ENCODE measurements at places on chromosomes 16 and 17.
A peak's percentile ranks its signal among the peaks of the same experiment; 100 is the strongest.

DNA sequence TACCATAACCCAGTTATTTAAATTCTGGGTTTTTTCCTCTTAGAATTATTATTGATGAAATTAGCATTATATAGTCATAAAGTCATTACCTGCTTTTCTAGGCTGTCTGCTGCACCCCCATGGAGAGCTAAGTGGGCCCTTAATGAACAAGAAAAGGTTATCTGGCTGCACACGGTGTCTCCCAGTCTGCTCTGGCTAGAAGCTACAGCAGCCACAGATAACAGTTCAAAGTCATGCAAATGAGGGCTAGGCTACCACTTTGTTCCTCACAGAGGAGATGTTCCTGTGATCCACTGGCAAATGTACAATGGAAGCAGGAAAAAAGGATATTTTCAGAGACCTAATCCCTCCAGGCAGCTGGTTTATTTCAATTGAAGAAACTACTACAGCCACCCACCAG, 112.1 kb downstream of the SNX11 start:
- DNase-seq: no peak

GRCh38 chr17:17106756-17107155, 64.5 kb downstream of the MPRIP start:
- no peak for DNase-seq

DNA sequence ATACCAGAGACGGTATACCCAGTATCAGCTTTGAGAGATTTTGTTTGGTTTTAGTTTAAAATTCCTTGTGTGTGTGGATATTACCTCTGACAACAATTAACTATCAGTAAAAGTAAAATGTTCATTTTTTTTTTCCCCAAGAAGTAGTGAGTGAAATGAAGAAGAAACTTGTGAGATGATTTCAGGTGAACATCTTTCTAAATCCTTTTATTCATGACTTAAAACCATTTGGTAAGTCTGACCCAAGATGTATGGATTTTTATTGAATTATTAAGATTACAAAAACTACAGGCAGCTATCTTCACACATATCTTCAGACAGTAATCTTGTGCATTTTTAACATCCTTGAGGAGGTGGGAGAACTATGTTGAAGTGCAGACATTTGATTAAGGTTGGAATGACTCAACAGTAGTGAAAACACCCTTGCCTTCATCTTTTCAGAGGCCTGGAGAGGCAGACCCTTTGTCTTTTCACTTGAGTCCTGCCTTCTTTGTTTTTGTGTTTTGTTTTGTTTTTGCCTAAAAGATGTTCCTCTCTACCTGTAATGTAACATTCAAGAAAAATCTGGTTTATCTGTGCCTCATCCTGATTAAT, 240.3 kb upstream of the TBX2 start:
- DNase-seq: no peak

GRCh38 chr16:64453646-64454045, 668.2 kb downstream of the CDH11 start:
- DNase-seq: no peak

GRCh38 chr16:54000361-54000760, 286.2 kb downstream of the IRX3 start:
- DNase-seq: no peak

DNA sequence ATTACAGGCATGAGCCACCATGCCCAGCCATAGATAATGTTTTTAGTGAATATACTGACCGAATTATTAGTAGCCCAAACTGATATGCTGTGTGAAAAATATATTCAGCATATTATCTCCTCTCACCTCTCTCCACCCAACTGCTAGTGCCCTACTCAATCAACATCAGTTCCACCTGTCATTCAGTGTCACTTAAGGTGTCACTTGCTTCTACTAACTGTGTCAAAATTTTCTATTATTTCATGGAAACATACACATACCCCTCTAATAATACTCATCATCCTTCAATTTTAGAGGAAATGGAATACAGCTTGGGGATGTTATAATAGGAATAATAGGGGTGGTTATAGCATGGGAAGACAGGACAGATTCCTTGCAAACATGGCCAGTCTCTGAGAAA, 12.6 kb downstream of the EFCAB3 start:
- DNase-seq: no peak

- no peak for DNase-seq
These were observed 76.7 kb downstream of the PLD6 start for GRCh38 chr17:17129466-17129865.

- no peak for DNase-seq
These were observed 325.4 kb downstream of the SEC14L1 start for GRCh38 chr17:77466140-77466539.

DNA sequence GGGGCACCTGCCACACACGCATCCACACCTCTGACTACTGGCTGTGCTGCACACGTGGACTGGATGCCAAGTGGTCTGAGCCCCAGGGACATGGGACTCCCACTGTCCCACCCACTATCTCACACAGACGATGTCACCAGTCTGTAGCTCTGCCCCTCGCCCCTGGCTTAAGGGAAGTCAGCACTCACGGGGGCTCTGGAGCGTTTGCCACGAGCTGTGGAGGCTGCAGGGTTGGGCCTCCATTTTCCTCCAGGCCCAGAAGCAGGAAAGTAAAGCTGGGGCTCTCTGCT, 22.1 kb downstream of the FOXF1 start:
- DNase-seq: no peak

GRCh38 chr16:85146532-85146797, 34.2 kb upstream of the CIBAR2 start:
- DNase-seq: no peak

- no peak for DNase-seq
These were observed 8.7 kb upstream of the RNPS1 start for GRCh38 chr16:2276368-2277195.

- peak; percentile 30 for DNase-seq
These were observed 17.5 kb downstream of the STAT5A start for GRCh38 chr17:42305543-42306384.

GRCh38 chr16:66298571-66299120, 67.8 kb upstream of the CDH5 start:
- DNase-seq: no peak

DNA sequence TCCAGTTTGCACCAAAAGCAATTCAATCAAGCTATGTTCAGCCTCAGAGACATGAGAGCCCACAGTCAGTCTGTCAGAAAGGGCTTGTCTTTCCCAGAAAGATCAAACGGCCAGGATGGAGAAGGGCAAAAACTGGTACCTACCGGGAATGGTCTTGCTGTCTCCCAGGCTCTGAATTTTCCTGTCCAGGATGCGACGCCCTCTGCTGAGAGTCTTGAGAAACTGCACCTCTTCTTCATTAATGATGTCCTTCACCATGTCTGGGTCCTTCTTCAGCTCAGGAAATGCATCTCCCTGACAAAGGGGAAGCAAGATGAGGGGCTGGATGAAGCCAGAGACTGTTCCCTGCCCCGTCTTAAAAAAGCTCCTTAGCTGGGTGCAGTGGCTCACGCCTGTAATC, 15.8 kb upstream of the EXOSC6 start:
- no peak for DNase-seq

Data from activated CD8-positive, alpha-beta T cell treated with anti-CD3 and anti-CD28 coated beads for 36 hours (primary cell).